Activated T-helper 2 cell treated with anti-CD3 and anti-CD28 coated beads, Interferon-gamma antibody, Interleukin-2, Interleukin-4, amounts not matched to agents 10 μg/mL and 5 μg/mL and 100 μg/mL, durations not matched to agents 14 hours and 24 hours and 36 hours (primary cell): ENCODE measurements at places on chromosomes 2 and 18.

GRCh38 chr2:128783896-128784295, 465.2 kb upstream of the HS6ST1 start:
- H3K4me3 ChIP-seq: no peak overlapping the region
- no peaks in the 10 kb centered on the region for H3K36me3 ChIP-seq
- no peaks in the 10 kb centered on the region for H3K4me1 ChIP-seq
- H3K27me3 ChIP-seq: no peaks in the 10 kb centered on the region

DNA sequence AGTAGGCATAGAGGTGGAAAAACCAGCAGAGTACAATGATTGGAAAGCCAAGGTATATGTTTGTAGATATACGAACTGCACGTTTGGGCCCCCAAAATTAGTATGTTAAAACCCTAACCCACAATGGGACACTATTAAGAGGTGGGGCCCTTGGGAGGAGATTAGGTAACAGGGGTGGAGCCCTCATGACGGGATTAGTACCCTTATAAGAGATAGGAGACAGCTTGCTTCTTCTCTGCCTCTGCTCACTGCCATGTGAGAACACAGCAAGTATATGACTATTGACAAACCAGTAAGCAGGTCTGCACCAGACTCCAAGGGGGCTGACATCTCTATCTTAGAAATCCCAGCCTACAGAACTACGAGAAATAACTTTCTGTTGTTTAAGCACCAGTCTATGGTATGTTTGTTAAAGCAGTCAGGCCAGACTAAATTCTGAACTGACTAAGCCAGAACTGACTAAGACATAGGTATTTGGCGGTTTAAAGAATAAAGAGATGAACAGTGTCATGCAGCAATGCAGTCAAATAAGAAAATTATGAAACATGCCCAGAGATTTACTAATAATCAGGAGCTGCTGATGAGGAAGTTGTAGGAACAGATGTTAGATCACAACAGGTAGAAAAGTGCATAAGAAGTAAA, 182.9 kb downstream of the DYM start:
- DNase-seq: no peak
- H3K27me3 ChIP-seq: no peaks in the 10 kb centered on the region
- no peak overlapping the region for H3K27ac ChIP-seq
- H3K4me3 ChIP-seq: no peak overlapping the region

DNA sequence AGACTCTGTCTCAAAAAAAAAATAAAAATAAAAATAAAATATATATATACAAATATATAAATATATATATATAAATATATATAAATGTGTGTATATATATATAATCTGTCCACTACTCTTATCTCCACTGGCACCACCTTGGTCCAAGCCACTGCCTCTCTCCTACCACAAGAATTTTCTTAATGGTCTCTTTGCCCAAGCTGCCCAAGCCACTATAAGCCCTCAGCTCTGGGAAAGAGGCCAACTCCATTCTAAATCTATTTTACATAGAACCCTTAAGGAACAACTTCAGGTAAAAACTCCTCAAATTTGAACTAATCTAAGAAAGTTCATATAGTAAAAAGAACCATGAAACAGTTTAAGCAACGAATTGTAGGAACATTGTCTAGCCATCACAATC, 45.6 kb upstream of the GREB1L start:
- no peak for DNase-seq
- peaks cover 11% of the 10 kb centered on the region for H3K27me3 ChIP-seq
- no peak overlapping the region for H3K27ac ChIP-seq

- peak overlapping the region; percentile 95 for H3K27ac ChIP-seq
- peak; percentile 50 for DNase-seq
- no peaks in the 10 kb centered on the region for H3K27me3 ChIP-seq
- peaks cover 43% of the 10 kb centered on the region for H3K36me3 ChIP-seq
Measured at GRCh38 chr2:96325884-96326255, 753 bp downstream of the ITPRIPL1 start.

DNA sequence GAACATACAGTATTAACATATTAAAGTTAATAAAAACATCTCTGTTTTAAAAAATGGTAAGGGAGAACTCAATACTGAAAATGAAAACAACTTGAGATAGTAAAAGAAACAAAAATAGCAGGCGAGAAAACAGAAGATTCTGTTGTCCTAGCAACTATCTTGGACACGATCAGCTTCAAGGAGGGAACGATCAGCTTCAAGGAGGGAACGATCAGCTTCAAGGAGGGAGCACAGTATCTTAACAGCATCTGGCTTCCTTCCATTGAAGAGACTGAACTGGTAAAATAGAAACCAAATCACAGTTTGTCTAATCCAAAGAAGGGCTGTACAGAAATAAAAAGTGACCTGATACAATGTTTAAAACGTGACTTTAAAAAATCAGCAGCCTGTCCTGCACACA, 51.8 kb downstream of the NDUFA10 start:
- no peaks in the 10 kb centered on the region for H3K27me3 ChIP-seq
- peaks cover 78% of the 10 kb centered on the region for H3K36me3 ChIP-seq
- DNase-seq: no peak
- H3K4me1 ChIP-seq: peaks cover 6% of the 10 kb centered on the region
- no peak overlapping the region for H3K4me3 ChIP-seq
- no peak overlapping the region for H3K27ac ChIP-seq

DNA sequence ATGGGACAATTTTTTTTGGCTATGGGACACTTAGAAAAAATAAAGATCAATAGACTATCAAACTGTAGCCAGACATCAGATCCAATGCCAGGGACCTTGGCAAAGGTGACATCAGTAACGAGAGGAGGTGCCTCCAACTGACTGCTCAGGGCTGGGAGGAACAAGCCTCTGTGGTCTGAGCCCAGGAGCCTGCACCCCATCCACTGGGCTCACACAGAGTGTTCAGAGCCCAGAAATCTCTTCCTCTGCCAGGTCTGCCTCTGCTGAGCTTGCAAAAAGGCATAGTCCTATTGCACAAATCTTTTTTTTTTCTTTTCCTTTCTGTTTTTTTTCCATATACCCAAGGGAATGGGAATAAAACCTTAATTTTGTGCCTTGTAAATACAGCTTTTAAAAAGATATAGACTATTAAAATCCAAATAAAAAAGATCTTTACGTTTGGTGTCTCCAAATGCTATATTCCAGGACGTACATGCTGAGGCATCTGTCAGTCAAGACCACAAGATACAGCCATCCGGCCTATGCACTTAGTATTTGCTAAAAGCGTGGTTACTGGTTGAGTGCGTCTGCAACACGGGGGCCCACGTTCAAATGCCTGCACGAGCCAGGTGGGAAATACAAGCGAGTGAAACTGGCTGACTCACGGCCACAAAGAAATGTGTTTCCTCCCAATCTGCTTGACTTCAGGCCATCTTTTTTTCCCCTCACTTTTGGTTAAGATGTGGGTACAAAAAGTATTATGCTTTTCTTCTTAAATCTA, 7.8 kb upstream of the ARHGAP25 start:
- peaks cover 66% of the 10 kb centered on the region for H3K4me1 ChIP-seq
- no peaks in the 10 kb centered on the region for H3K36me3 ChIP-seq
- H3K4me3 ChIP-seq: no peak overlapping the region
- H3K27ac ChIP-seq: peak overlapping the region; percentile 6
- peak; percentile 77 for DNase-seq
